Activated T-helper 2 cell treated with anti-CD3 and anti-CD28 coated beads, Interferon-gamma antibody, Interleukin-2, Interleukin-4, amounts not matched to agents 10 μg/mL and 5 μg/mL and 100 μg/mL, durations not matched to agents 14 hours and 24 hours and 36 hours (primary cell): ENCODE measurements at places on chromosomes 4 and X.

GRCh38 chrX:136325377-136325776 is 24.6 kb downstream of the ADGRG4 start:
- no peak for DNase-seq

DNA sequence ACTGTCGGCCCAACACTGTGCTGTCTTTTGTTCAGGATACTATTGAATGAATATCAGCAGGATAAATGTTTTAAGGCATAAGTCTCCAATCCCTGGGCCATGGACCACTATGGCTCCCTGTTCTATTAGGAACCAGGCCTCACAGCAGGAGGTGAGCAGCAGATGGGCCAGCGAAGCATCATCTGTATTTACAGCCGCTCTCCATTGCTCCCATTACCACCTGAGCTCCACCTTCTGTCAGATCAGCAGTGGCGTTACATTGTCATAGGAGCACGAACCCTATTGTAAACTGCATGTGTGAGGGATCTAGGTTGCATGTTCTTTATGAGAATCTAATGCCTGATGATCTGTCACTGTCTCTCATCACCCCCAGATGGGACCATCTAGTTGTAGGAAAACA is 3.7 kb upstream of the APLN start:
- DNase-seq = no peak

DNA sequence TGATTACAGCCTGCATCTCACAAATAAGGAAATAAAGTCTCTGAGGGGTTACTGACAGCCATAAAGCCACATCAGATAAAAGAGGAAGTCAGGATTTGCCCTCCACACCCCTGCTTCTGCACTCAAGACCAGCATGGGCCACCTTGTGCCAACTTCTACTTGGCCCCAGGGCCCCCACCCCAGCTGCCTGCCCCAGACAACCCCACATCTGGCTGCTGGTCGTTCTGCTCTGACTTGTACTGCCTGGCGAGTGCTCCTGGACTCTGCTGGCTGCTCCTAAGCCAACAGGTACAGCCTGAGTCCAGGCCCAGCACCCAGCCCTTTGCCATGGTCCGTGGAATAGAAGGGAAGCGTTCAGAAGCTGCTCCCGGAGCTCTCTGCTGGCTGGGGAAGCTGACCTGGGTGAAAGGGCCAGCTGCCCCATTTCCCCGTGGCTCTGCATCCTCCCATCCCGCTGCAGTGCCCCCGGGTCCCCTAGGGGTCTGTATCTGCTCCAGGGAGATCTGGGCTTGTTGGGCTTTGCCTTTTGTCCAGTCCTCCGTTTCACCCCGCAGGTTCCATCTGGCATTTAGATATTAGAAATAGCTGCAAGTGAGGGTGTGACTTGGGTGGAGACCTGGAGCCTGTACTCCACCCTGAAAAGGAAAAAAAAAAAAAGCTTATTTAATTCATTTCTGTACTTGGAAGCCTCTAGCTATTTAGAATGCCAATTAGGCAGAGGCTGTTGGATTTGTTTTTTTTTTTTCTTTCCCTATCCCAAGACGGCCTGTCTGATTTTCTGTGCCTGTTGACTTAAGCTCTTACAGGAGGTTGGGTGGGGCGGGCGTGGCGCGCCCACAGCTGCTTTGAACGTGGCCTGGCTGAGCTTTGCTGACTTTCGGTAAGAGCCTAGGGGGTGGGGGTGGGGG is 194.7 kb downstream of the PTTG2 start:
- no peak for DNase-seq

GRCh38 chr4:186621959-186622553 is 66.7 kb upstream of the MTNR1A start:
- no peak for DNase-seq

DNA sequence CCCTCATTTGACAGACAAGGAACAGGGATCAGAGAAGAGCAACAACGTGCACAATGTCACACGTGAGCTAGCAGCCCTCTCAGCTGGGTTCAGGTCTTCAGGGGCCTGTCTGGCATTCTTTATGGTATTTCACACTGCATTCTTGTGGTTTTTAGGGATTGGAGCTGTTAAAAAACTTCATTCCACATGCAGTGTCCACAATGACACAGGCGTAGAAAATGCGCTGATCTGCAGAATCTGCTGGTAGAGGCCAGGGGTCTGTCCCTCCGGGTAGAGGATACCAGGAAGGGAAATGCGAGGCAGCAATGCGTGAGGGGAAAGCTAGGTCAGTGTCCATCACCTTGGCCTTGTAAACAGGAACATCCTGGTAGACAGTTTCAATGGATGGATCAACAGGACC is 36.6 kb downstream of the MAP7D3 start:
- DNase-seq = no peak

DNA sequence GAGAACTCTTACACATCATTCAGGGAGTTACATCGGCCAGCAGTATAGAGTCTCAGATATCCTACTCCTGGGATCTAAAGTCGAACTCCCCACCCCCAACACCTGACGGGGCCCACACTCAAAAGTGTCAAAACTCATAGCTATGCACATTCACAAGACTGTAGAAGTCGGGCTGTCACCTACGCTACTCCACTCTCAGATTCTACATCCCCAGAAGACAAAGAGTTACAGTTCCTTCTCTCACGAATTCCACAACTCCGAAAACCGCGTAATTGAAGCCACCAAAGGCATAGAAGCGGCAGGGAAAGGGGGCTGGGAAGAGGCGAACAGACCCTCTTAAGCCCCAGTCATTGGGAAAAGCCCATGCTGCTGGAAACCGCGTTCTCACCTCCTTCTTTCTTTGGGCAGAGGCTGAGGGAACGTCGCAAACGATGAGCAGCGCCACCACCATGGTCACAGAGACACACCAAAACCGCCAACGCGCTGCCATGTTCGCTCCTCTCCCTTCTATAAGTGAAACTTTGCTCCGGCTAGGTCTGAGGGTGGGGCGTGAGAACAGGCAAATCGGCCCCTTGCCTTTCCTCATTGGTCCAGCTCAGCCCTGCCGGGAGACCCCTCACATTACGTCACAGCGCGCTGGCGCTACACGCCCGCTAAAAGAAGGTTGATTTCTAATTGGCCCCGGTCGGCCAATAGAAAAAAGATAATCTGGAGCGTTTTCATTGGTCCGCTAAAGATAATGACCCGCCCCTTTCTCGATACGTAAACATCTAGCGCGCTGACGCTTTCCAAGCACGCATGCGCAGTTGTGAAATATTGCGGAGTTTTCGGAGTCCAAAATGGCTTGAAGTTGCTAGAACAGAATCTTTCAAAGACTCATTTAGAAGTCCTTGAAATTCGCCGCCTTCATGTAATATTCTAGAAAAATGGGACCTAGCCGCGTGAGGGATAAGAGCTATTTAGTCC is at the start of gene MAGT1:
MAGT1 (minus strand) TSS at position 515 of the 966 bp plus-strand sequence; CDS start at position 490, 25 bp downstream.
- DNase-seq = peak; percentile 89

- DNase-seq = no peak
Observed at GRCh38 chr4:142549726-142550463, 296.2 kb downstream of the INPP4B start.

GRCh38 chrX:150050387-150050786 is 112.1 kb upstream of the EOLA2 start:
- DNase-seq = no peak

DNA sequence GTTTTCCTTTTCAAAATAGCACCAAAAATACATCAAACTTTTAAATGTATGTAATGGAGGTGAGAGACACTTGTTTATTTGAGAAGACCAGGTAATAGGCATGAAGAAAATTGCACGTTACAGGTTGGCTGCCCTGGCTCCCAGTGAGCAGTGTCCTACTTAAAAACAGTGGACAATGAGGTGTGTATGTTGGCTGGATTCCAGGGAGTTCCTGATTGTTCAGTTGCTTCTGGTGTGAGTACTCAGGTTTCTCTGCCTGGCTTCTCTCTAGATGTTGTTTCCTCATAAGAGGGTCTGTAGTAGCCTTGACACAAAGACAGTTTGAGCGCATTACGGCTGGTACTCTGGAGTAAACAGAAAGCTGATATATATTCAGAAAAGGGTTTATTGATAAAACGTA is 29.4 kb downstream of the SNX25 start:
- no peak for DNase-seq

GRCh38 chr4:41066049-41066448 is 148.3 kb downstream of the APBB2 start:
- no peak for DNase-seq

- DNase-seq = no peak
Observed at GRCh38 chr4:85154591-85154990, 188.1 kb upstream of the WDFY3 start.

- DNase-seq = no peak
Observed at GRCh38 chr4:83371235-83371634, 36.6 kb upstream of the HPSE start.
